ENCODE measurements at places on chromosomes 5 and 9.

- DNase-seq = no peak
These were observed 74.5 kb upstream of the CTSL start for GRCh38 chr9:87651431-87651830.

GRCh38 chr5:163807781-163808180, 302.4 kb downstream of the MAT2B start:
- DNase-seq = no peak

GRCh38 chr5:121982146-121982892, 20.5 kb downstream of the SRFBP1 start:
- DNase-seq = no peak

GRCh38 chr9:92745331-92745730, 19.3 kb downstream of the BICD2 start:
- DNase-seq = no peak

DNA sequence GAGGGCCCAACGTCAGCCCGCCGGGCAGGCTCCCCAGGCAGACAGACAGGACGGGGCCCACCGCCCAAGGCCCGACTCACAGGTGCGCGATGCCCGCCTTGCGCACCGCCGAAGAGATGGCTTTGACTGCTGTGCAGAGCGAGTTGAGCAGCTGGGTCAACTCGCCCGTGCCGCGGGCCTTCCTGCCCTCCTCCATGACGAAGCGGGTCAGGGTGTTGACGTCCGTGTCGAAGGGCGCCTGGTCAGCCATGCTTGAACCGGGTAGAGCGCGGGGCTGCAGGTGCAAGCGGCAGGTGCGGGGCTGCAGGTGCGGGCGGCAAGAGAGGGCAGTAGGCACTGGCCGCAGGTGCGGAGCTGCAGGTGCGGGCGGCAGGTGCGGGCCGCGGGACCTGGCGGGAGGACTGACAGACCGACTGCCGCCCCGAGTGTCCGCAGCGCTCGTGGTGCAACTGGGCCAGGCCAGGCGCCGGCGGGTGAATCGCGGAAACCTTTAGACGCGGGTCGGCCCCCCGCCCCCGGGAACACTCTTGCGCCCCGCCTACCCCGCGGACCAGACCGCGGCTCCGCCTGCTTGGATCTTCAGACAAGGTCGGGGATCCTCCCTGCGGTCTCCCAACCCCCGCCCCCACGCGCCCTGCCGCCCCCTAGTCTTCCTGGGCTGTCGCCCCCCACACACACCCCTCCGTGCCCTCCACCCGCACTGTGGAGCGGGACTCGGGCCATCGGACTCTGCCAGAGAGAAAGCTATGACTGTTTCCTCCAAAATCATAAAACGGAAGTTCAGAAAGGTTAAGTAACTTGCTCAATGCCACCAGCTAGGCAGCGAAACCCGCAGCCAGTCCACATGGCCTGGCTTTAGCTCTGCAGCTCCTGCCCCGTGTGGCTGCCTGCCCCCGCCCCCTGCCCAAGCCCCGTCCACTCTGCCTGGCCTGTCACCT, at the start of gene FBP1:
FBP1 (minus strand) TSS at position 458 of the 938 bp plus-strand sequence; CDS start at position 250, 208 bp downstream.
- peak; percentile 92 for DNase-seq

- DNase-seq = no peak
These were observed 209.5 kb downstream of the DCP2 start for GRCh38 chr5:113186061-113186460.

GRCh38 chr5:154860765-154861164, 2.3 kb downstream of the CNOT8 start:
- no peak for DNase-seq

GRCh38 chr5:172910828-172911627, 48.2 kb upstream of the RPL26L1 start:
- peak; percentile 83 for DNase-seq

DNA sequence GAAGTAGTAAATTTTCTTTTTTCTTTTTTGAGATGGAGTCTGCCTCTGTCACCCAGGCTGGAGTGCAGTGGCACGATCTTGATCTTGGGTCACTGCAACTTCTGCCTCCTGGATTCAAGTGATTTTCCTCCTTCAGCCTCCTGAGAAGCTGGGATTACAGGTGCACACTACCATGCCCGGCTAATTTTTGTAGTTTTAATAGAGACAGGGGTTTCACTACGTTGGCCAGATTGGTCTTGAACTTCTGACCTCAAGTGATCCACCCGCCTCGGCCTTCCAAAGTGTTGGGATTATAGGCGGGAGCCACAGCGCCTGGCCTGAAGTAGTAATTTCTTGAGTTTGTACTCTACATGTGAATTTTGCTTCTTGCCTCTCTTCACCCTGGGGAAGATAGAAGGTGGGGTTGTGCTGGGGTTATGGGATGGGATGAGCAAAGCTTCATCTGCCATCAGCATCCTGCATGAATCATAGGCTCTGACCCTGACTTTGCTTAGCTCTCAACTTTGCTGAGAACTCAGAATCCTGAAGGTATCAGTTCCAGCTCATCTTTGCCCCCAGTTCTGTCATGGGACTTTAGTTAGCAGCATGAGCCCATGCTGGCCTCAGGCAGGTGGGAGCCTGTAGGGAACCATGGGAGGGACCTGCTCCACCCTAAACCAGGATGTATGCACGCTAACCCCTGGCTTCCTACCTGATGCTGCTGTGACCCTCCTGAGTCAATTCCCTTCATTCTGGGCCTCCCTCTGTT, 9.3 kb upstream of the CCL21 start:
- no peak for DNase-seq

GRCh38 chr5:74240783-74241750, 399.5 kb downstream of the ENC1 start:
- no peak for DNase-seq

DNA sequence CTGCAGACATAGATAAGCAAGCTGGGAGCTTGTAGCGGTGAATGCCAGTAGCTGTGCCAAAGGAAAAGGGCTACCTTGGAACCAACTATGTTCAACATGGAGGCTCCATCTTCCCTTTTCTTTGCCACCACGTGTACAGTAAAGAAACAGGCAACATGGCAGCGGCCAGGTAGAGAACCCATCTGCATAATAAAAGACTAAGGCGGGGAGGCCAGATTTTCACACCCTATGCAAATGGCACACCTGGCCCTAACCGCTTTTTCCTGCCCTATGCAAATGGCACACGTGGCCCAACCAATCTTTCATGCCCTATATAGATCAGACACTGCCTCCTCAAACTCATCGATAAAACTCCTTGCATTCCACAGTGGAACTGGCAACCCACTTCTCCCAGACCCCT, 477.5 kb upstream of the EDIL3 start:
- no peak for DNase-seq

- DNase-seq = no peak
These were observed 45.1 kb downstream of the BNC2 start for GRCh38 chr9:16825331-16825725.

GRCh38 chr5:36584009-36584875, 22.2 kb upstream of the SLC1A3 start:
- no peak for DNase-seq

DNA sequence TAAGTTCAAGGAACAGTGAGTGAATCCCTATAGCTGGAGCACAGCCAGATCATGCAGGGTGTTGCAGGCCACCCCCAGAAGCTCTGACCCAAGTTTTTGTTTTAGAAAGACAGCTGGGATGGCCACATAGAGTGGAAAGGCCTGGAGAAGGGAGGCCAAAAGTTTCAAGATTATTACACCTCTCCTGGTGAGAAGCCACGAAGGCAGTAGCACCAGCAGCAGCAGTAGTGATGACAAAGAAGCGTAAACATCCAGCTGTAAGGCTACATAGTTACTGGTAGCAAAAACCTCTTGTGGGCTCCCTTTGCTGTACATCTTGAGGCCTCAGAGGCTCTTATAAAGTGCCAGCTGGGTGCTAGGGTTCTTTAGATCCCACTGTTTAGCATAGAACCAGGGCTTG, 11.8 kb downstream of the ADAMTSL1 start:
- DNase-seq = no peak

- no peak for DNase-seq
These were observed 40.4 kb upstream of the HAND1 start for GRCh38 chr5:154518438-154518867.

- no peak for DNase-seq
These were observed 8.5 kb upstream of the MGAT1 start for GRCh38 chr5:180810959-180811622.

GRCh38 chr5:132895719-132896305, 22.3 kb downstream of the LEAP2 start:
- no peak for DNase-seq

DNA sequence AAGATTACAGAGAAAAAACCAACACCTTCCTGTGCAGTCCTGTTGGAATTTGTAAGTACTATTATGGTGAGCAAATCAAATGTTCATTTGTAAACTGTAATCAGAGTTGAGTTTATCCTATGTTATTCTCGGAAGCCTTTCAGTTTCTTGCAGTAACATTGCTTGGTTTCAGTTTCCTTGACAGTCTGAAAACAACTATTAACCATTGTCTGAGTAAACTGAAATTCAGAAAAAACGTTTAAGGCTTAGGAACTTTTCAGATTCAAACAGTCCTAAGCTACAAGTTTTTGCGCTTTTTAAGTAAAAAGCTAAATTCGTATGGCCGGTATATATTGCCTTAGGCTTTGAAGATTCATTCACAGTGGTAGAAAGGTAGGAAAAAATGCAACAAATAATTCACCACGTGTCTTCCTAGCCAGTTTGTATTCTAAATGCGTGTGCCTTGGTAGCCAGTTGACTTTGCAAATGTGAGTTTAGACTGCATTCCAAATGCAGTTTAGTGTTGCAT, 2.5 kb downstream of the GPBP1 start:
- no peak for DNase-seq

- no peak for DNase-seq
These were observed 44.4 kb upstream of the APC start for GRCh38 chr5:112693301-112693700.

GRCh38 chr5:155839251-155840037, 487.5 kb upstream of the SGCD start:
- no peak for DNase-seq

GRCh38 chr9:32587901-32588300, 14.9 kb upstream of the NDUFB6 start:
- no peak for DNase-seq

DNA sequence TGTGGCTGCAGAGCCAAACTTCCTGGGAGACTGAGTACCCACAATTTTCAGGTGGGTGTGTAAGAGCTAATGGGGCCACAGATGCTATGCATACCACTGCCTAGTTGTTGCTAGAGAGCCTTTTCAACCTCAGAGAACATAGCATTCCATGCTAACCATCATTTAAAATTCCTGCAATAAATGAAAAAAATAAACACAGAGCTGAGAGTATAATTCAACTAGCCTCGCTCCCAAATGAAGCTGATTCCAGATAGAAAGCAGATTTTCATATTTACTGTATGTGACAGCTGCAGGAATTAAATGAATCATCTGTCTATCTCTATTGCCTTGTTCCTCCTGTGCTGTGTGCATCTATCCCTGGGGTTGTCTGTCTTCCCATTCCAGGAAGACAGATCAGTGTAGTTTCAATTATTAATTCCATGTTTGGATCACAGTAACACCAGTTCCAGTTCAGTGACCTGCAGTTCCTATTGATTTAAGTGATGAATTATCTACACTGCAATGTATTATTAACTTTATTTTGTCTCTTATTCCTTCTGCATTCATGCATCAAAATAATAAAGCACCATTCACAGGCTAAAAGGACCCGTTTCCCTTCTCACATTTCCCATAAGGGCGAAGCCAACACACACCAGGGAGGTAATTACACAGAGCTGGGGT, 324.5 kb downstream of the SLIT3 start:
- no peak for DNase-seq

DNA sequence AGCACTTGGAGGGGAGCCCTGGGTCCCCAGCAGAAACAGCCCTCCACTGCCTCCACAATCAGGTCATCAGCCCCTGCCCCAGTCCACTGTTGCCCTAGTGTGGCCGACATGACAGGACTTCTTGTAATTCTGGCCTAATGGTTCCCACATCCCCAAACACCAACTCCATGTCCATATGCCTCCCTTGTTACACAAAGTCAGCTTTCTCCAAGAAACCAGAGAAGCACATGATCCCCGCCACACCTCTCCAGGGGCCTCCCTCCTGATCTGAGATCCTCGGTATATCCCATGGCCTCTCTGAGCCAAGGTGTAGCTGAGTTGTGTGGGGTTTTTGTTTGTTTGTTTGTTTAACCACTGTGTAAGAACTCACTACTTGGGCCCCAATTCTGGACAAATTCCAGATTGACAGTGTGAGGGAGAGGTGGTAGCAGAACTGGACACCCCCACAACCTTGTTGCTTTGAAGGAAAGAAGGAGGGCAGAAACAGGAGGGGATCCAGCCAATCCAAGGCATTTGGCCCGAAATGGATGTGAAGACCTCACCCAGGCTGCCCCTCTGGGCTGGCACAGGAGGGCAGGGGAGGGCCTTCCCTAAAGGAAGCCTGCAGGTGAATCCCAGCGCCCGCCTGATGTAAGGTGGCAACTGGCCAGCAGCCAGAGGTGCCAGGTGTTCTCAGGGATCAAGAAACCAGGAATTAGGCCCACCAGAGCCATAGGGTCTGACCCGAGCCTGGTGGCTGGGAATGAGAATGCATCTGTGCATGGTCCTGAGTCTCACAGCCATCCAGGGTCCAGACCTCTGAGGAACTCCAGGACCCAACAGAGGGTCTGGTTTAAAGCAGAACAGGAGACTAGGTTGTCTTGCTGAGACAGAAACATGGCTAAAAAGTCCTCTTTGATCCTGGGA, 13.4 kb downstream of the IRF1 start:
- DNase-seq = no peak

GRCh38 chr9:98635374-98635773, 73.4 kb downstream of the GABBR2 start:
- DNase-seq = no peak

GRCh38 chr9:120886490-120886967, 9.5 kb upstream of the PHF19 start:
- no peak for DNase-seq

- DNase-seq = no peak
These were observed 2.3 kb downstream of the SLC22A4 start for GRCh38 chr5:132296412-132297016.

DNA sequence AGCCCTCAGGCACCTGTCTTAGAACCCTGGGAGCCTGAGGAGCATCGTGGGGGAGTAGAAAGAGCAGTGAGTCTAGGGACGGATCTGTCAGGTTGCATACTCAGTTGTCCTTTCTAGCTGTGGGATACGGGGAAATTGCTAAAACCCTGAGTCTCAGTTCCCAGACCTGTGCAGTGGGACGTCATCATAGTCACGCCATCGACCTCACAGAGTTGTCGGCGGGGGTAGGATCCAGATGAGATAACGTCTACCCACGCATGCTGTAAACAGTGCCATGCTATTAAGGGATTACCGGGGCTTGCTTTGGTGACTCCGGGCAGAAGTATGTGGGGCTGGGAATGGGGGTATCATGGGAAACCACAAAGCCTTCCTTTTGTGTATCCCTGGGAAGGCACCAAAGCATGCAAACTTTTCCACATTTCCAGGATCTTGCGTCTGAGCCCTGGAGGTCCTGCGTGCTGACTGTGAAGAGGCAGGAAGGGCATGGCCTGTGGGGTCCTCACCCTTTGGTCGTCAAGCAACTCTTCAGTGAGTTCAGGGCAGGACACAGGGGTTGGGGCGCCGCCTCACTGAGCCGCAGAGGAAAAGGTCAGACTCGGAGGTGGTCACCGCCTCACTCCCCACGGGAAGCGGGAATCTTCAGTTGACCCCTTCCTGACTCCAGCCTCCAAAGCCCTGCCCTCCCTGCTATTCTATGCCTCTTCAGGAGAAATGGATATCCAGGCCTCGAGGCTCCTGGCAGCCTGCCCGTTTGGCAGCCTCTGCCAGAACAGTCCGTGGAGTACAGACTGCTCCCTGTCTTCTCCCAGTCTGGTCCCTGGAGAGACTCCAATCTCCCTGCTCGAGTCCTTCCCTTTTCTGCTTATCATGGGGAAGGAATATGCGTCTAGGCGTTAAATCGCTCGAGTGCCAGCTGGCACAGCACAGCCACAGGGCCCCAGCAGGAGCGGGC, 186.8 kb upstream of the KLF9 start:
- peak; percentile 86 for DNase-seq

Data from lower lobe of right lung (tissue), 2 donors.